Activated T-helper 1 cell treated with anti-CD3 and anti-CD28 coated beads, Interleukin-2, amount 50 U/mL, for 16 hours (primary cell): ENCODE measurements at places on chromosomes 1 and 21.

- no peak for DNase-seq
Measured at GRCh38 chr1:13965770-13966398, 265.9 kb downstream of the PRDM2 start.

GRCh38 chr1:226736908-226737818, 1.9 kb downstream of the ITPKB start:
- DNase-seq = peak; percentile 45

DNA sequence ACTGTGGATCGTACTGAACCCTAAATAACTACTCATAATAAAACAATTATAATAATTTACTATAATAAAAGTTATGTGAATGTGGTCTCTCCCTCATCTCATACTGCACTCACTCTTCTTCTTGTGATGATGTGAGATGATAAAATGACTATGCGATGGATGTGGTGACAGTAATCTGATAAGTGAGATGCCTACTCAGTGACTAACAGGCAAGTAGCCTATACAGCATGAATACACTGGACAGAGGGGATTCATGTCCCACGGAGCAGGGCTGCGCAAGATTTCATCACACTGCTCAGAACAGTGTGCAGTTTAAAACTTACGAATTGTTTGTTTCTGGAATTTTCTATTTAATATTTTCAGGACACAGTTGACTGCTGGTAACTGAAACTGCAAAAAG, 304.0 kb downstream of the DUSP10 start:
- no peak for DNase-seq

GRCh38 chr1:2800664-2801045, 838 bp downstream of the TTC34 start:
- no peak for DNase-seq

GRCh38 chr1:98467122-98467521, 194.4 kb upstream of the SNX7 start:
- no peak for DNase-seq

- no peak for DNase-seq
Measured at GRCh38 chr1:112982328-112982727, 26.3 kb upstream of the SLC16A1 start.

- no peak for DNase-seq
Measured at GRCh38 chr1:183907070-183907469, 102.2 kb downstream of the RGL1 start.

DNA sequence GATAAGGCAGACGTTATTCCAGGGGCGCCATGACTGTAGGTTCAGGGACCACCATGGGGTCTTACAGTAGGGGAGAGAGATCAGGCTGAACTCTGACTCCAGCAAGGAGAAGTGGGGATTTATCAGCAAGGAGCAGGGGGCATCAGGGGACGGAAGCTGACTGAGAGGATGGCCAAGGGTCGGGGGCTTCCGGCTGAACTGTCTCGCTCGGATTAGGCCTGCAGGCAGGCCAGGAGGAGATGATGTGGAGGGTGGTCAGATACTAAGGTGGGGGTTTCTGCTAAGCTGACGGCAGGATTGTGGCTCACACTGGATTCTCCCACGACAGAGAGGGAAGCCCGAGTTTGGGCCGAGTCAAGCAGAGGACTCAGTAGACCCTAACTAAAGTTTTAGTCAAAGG, 186.9 kb upstream of the VAMP3 start:
- DNase-seq = no peak
